K562 (cell line): ENCODE measurements at places on chromosomes 5 and 9.

DNA sequence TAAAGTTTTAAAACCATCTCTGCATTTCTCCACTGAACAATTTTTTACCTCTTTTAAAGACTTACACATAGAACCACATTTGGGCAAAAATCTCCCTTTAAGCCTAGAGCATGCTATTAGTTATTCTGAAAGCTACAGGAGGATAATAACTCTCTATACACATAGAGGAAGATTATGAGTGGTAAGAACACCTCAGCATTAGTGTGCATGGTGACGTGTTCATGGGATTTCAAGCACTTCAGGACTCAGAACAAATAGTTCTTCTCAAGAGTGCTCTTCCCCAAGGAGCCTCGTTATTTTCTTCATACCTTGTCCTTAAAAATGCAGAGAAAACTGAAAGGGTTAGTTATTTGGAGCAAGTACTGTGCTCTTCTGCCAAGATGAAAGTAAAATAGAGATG, 256.9 kb upstream of the TUSC1 start:
- H3K4me1 ChIP-seq = no peaks in the 10 kb centered on the region
- H3K27me3 ChIP-seq = no peaks in the 10 kb centered on the region
- no peak overlapping the region for H3K4me3 ChIP-seq
- DNase-seq = no peak

GRCh38 chr5:55159763-55160492, at the start of gene GPX8:
TSS of gene GPX8 (plus strand) at chr5:55160171. CDS start at chr5:55160193, 22 bp downstream.
- peaks cover 10% of the 10 kb centered on the region; the same call in 1 of the 2 replicates for H3K27me3 ChIP-seq
- no peaks in the 10 kb centered on the region for H3K36me3 ChIP-seq
- peak; percentile 17 for DNase-seq
- H3K27ac ChIP-seq = no peak within 1 kb of the TSS
- H3K4me1 ChIP-seq = no peaks in the 10 kb centered on the region

DNA sequence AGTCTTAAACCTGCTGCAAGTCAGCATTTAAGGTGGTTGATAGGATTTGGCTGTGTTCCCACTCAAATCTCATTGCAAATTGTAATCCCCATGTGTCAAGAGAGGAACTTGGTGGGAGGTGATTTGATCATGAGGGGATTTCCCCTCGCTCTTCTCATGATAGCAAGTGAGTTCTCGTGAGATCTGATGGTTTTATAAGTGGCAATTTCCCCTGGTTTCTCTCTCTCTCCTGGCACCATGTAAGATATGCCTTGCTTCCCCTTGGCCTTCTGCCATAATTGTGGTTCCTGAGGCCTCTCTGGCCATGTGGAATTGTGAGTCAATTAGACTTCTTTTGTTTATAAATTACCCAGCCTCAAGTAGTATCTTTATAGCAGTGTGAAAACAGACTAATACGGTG, 84.3 kb upstream of the SMC2 start:
- no peaks in the 10 kb centered on the region for H3K4me1 ChIP-seq
- DNase-seq = no peak

DNA sequence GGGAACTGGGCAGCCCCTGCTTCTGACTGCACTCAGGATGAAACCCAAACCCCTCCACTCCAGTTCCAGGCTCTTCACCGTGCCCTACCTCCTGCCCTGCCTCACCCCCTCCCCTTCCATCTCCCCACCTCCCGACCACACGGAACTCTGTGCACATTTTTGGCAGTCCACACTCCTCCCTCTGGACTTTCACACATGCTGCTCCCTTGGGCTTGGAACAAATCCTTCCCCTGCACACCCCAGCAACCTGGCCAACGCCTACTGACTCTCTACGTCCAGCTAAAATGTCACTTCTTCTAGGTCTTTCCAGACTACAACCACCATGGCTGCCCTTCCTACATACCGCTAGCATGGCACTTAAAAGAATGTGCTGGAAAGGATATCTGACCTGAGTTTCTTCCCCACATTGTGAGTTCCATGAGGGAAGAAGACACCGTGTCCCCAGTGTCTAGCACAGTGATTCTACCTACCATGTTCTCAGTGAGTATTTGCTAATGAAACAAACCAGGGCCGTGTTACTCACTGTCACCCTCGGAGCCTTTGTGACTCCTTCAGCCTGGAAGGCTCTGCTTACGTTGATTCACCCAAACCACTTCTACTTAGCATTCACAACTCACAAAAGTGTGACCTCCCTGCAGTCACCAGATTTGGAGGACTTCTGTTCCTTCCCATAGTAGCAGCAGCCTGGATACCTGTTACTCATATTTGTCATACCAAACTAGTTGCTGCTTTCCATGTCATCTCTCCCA, 18.7 kb downstream of the RETREG1 start:
- peaks cover 14% of the 10 kb centered on the region for H3K27me3 ChIP-seq
- H3K27ac ChIP-seq = no peak overlapping the region
- no peak for DNase-seq
- no peak overlapping the region for H3K4me3 ChIP-seq

DNA sequence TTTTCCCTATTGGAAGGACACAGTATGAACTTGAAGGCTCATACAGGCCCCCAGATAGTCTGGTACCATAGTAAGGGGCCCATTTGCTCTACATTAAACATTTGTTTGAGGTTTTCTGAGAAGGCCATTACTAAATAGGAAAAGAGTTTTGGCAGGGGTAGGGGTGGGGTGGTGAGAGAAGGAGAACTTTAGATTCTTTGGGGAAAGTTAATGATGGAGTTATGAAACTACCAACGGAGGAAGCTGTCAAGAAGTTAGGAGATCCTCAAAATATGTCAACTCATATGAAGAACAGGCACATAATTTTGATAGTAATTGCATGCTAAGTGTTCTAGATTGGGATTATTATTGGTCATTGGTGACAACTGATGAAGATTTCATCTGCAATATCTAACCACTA, 114.7 kb downstream of the TAF11L14 start:
- no peaks in the 10 kb centered on the region for H3K4me1 ChIP-seq
- no peak for DNase-seq
- H3K27me3 ChIP-seq = no peaks in the 10 kb centered on the region
- no peak overlapping the region for H3K27ac ChIP-seq

- H3K27me3 ChIP-seq = no peaks in the 10 kb centered on the region
- DNase-seq = no peak
- no peak overlapping the region for H3K4me3 ChIP-seq
- no peaks in the 10 kb centered on the region for H3K4me1 ChIP-seq
- H3K36me3 ChIP-seq = no peaks in the 10 kb centered on the region
These were observed 1652.4 kb upstream of the ACO1 start for GRCh38 chr9:30732060-30732459.

GRCh38 chr9:88220652-88221051, 82.4 kb upstream of the SPATA31C2 start:
- H3K27ac ChIP-seq = no peak overlapping the region
- H3K4me1 ChIP-seq = no peaks in the 10 kb centered on the region; the same call in 1 of the 2 replicates
- H3K36me3 ChIP-seq = no peaks in the 10 kb centered on the region
- no peak overlapping the region for H3K4me3 ChIP-seq

DNA sequence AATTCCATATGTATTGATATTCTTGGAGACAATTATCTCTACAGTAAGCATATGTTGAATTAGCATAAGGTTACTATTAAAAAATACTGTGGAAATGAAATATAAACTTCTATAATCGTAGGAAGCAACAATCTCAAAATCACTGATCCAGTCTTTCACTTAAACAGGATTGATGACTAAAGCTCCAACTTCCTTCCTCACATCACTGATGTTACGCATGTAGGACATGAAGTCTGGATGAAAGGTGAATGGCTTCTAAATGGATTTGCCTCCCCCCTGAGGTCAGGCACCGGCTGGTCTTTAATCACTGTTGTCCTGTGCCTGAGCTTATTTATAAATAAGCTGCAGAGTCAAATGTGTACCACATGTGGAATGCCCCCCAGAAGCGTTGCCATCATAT, 157.1 kb upstream of the NFIB start:
- no peaks in the 10 kb centered on the region for H3K36me3 ChIP-seq
- no peaks in the 10 kb centered on the region for H3K27me3 ChIP-seq

- no peaks in the 10 kb centered on the region for H3K27me3 ChIP-seq
- no peak overlapping the region for H3K27ac ChIP-seq
- no peak for DNase-seq
- no peaks in the 10 kb centered on the region for H3K4me1 ChIP-seq
- H3K4me3 ChIP-seq = no peak overlapping the region
- H3K36me3 ChIP-seq = no peaks in the 10 kb centered on the region
These were observed 461.3 kb upstream of the CLINT1 start for GRCh38 chr5:158320178-158320674.

DNA sequence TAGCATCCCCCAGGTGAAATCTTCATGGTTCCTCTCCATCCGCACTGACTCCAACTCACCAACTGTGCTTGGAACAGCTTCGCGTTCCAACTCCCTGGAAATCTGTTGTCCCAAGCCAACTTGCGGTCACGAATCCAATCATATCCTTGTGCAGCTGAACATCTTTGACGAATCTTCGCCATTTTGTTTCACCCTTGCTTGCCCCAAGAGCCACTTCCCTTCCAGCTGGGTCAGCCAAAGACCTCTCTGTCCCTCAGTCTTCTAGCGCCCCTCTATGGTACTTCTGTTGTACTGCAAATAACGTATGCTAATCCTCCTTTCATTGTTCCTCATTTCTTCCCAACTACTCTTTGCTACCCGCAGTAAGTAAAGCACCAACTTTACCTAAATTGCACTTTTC, 61.0 kb upstream of the TARS1 start:
- H3K36me3 ChIP-seq = no peaks in the 10 kb centered on the region
- DNase-seq = peak; percentile 14
- no peak overlapping the region for H3K27ac ChIP-seq
- H3K4me3 ChIP-seq = no peak overlapping the region

DNA sequence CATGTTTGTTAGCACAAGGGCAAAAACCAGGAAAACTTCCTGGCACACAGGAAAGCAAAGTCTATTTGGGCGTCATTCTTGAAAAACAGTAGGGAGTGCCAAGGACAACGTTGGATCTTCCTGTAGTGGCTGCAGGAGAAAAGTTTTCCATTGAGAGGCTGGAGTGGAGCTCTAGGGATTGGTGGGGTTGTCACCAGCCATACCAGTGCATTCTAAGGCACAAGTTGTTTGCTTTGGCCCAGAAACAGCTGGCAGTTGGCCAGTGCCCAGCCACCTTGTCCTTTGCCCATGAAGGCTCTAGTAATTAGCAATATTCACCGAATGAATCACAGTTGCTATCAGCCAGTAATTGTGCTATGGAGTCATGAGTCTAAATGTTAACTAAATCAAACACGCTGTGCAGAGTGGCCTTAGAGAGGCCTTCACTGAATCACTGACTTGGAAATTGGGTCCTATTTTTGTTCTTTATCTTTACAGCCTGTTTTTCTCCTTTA, 26.4 kb downstream of the TNFSF15 start:
- H3K27ac ChIP-seq = no peak overlapping the region
- no peak for DNase-seq
- H3K4me3 ChIP-seq = no peak overlapping the region

GRCh38 chr5:23703940-23704855, 196.8 kb downstream of the PRDM9 start:
- H3K27ac ChIP-seq = no peak overlapping the region
- H3K4me3 ChIP-seq = no peak overlapping the region
- H3K27me3 ChIP-seq = no peaks in the 10 kb centered on the region
- H3K4me1 ChIP-seq = no peaks in the 10 kb centered on the region
- no peaks in the 10 kb centered on the region for H3K36me3 ChIP-seq

- no peak overlapping the region for H3K4me3 ChIP-seq
- no peaks in the 10 kb centered on the region for H3K27me3 ChIP-seq
- H3K4me1 ChIP-seq = no peaks in the 10 kb centered on the region
These were observed 55.7 kb downstream of the FAM174A start for GRCh38 chr5:100590867-100591266.

DNA sequence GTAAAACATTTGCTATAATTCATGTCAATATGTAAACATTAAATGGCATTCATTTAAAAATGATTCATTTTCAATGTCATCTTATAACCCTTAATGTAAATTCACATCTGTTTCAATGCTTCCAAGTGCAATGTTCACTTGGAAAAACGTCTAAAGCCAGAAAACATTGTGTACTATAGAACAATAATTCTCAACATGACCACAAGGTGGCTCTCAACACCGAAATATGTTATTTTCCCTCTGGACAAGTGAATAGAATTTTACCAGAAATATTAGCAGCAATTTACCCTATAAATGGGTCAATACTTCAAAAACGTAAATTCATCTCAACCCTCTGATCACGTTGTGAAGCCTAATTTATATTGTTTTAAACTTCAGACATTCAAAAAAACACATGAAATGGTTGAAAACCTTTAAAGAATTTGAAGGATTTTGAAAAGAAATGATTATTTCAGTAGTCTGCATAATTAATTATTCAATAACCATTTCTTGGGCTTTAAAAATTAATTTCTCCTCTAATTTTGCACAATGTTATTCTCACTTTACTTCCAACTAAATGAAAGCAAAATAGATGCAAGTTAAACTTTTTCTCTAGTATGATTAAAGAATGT, 11.0 kb downstream of the CDH10 start:
- no peak overlapping the region for H3K4me3 ChIP-seq
- no peaks in the 10 kb centered on the region for H3K27me3 ChIP-seq
- H3K4me1 ChIP-seq = no peaks in the 10 kb centered on the region
- peak; percentile 22 for DNase-seq
- H3K36me3 ChIP-seq = no peaks in the 10 kb centered on the region

DNA sequence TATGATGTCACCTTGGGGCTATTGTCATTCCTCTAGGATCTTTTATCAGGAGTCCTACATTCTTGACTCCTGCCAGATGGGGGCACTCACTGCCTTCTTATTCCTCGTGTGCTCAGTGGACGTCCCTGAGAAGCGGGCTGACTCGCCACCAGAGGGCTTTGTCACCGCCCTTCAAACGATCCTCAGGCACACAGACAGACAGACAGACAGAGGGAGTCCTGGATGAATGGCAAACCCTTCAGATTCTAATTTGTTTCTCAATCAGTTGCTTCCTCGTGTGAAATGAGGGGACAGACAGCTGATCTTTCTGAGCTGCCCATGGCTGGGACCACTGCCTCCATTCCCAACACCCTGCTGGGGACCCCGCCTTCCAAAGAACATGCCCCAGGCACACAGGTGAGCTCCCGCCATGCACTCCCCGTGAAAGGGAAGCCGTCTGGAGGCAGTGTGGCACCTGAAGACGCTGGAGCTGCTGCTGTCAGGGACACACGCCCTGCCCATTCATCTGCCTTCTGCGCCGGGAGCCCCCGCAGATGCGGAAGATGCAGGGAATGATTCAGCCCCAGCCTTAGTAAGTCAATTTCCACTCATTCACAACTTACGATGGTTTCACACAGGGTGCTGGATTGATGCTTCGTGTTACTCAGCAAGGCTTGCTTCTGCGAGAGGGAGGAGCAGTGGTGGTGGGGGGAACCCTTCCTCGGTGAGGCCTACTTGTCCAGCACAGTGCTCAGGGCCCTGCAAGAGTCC, 24.9 kb upstream of the SH3PXD2B start:
- no peaks in the 10 kb centered on the region for H3K4me1 ChIP-seq
- peak; percentile 86 for DNase-seq
- no peak overlapping the region for H3K4me3 ChIP-seq
- no peak overlapping the region for H3K27ac ChIP-seq
- H3K36me3 ChIP-seq = no peaks in the 10 kb centered on the region
